Breast epithelium (tissue), 4 donors: ENCODE measurements at places on chromosomes 7 and 10. TPM values are rescaled to one million over a fixed set of nuclear protein-coding genes. Genes with fewer than 3 reads are reported as not detected.

DNA sequence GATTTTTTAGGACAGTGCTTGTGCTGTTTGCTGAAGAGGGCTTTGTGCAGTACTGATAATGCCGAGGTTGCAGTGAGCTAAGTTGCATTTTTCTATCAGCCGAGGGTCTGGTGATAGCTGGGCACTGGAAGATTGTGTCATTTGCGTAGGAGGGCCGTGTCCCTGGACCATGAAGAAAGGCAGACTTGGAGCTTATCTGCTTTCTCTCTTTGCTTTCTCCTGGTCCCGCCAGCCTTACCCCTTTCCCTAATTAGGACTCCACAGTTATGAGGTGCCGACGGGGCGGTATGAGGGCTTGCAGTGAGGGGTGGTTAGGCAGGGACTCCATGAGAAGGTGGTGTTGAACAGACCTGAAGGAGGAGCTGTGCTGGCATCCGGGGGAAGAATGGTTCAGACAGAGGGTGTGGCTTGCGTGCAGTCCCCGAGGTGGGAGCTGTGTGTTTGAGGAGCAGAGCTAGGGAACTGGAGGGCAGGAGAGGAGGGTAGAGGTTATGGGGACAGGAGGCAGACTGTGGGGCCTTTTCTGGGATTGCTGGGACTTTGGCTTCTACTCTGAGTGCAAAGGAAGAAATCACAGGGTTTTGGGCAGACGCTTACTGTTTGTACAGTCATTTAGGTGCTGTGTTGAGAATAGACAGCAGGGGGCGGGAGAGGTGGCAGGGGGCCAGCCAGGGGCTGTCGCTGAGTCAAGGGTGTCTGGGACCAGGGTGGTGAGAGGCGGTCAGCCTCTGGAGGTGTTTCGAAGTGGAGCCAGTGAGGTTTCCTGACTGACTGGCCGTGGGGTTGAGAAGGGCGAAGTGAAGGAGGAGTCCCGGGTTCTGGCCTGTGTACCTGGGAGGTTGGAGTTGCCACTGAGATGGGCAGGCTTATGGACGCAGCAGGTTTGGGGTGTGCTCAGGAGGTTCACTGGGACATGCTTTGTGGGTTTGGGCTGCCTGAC is 43.4 kb downstream of the PRF1 start:
- no peaks in the 10 kb centered on the region for H3K36me3 ChIP-seq
- no peaks in the 10 kb centered on the region for H3K27me3 ChIP-seq
- no peak overlapping the region for H3K4me3 ChIP-seq
- no peak overlapping the region for H3K27ac ChIP-seq

The LAMB4 gene
- total RNA-seq: 0.48 TPM

The SLC39A12 gene
- total RNA-seq: 0.16 TPM

The GPC2 gene
- total RNA-seq: 3.4 TPM

The SRRM3 gene
- total RNA-seq: 7.9 TPM

The ZNF716 gene
- not detected for total RNA-seq

- no peaks in the 10 kb centered on the region for H3K4me1 ChIP-seq
- no peaks in the 10 kb centered on the region for H3K27me3 ChIP-seq
- H3K4me3 ChIP-seq: no peak overlapping the region
- no peaks in the 10 kb centered on the region for H3K36me3 ChIP-seq
- H3K27ac ChIP-seq: no peak overlapping the region
Observed at GRCh38 chr10:107144490-107144889, 20.0 kb downstream of the SORCS1 start.

- no peak for DNase-seq
- no peaks in the 10 kb centered on the region for H3K4me1 ChIP-seq
- H3K27ac ChIP-seq: no peak overlapping the region
- no peaks in the 10 kb centered on the region for H3K27me3 ChIP-seq
- no peaks in the 10 kb centered on the region for H3K36me3 ChIP-seq
- no peak overlapping the region for H3K4me3 ChIP-seq
Observed at GRCh38 chr7:134427896-134428295, 31.0 kb downstream of the AKR1B1 start.

DNA sequence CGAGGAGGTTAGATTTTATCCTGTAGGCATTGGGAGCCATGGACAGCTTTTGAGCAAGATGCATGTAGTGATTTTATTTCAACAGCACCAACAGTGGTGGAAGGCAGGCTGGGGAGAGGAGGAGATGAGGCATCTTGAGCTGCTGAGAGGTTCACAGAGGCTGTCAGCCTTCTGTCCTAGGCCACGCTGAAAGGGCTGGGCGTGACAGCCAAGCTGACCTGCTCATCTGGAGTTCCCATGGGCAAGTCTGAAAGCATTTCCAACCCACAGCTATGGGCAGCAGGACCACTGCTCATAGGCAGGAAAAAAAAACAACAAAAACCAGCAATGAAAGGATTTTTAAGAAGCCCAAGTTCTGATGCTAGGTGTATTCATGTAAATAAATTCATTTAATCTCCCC is 7.7 kb downstream of the NEURL1 start:
- no peak overlapping the region for H3K27ac ChIP-seq
- H3K4me3 ChIP-seq: no peak overlapping the region
- peaks cover 3% of the 10 kb centered on the region for H3K27me3 ChIP-seq
- no peaks in the 10 kb centered on the region for H3K4me1 ChIP-seq
- H3K36me3 ChIP-seq: no peaks in the 10 kb centered on the region

DNA sequence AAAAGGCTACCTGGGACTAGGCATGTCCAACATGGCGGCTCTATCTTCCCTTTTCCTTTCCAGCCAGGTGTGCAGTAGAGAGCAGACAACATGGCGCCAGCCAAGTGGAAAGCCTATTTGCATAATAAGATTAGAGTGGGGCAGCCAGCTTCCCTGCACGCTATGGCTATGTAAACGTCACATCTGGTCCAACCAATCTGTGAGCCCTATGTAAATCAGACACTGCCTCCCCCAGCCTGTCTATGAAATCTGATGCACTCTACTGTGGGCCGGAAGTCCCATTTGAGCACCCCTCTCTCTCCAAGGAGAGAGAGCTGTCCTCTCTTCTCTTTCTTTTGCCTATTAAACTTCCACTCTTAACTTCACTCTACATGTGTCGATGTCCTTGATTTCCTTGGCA is 984.9 kb upstream of the AUTS2 start:
- no peaks in the 10 kb centered on the region for H3K27me3 ChIP-seq
- no peak overlapping the region for H3K27ac ChIP-seq

DNA sequence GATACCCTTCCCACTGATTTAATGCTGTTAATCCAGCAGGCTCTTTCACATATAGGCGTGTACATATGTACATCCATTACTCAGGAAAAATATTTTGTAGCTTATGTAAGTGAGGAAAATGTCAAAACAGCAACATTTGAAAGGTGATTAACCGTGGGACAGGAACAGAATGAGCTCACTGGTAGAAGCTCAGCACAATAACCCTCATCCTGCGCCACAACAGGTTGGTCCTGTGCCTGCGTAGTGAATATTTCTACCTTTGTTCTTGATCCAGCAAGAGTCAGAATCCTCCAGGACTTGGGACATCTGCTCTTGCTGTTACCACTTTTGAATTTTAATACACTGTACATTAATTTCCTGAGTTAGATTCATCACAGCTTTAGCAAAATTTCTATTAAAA is 359.4 kb downstream of the THSD7A start:
- H3K4me1 ChIP-seq: no peaks in the 10 kb centered on the region
- no peak for DNase-seq
- H3K27me3 ChIP-seq: no peaks in the 10 kb centered on the region
- no peak overlapping the region for H3K27ac ChIP-seq
- no peaks in the 10 kb centered on the region for H3K36me3 ChIP-seq

GRCh38 chr7:4998910-4999309 is 39.9 kb upstream of the MMD2 start:
- no peak for DNase-seq
- no peak overlapping the region for H3K27ac ChIP-seq
- no peaks in the 10 kb centered on the region for H3K4me1 ChIP-seq
- no peaks in the 10 kb centered on the region for H3K36me3 ChIP-seq
- H3K27me3 ChIP-seq: no peaks in the 10 kb centered on the region

GRCh38 chr7:101969997-101970585 is 152.7 kb downstream of the CUX1 start:
- no peak overlapping the region for H3K27ac ChIP-seq
- no peaks in the 10 kb centered on the region for H3K4me1 ChIP-seq
- H3K27me3 ChIP-seq: no peaks in the 10 kb centered on the region
- no peak for DNase-seq
- no peak overlapping the region for H3K4me3 ChIP-seq

DNA sequence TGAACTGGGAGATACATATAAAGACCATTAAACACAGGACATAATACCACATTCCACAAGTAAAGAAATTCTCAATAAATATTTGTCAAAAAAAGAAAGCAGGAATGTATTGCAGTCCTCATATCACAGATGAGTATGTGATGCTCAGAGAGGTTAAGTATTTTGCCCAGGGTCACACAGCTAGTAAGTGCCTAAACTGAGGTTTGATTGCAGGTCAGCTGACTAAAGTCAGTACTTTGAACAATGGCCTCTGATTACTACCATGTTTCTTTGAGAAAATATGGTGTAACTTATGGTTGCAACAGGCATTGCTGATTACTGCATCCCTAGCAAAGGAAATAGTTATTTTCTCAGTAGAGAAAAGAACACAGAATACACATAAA is 267.1 kb downstream of the ELMO1 start:
- H3K36me3 ChIP-seq: no peaks in the 10 kb centered on the region
- H3K4me1 ChIP-seq: no peaks in the 10 kb centered on the region
- H3K4me3 ChIP-seq: no peak overlapping the region
- no peak overlapping the region for H3K27ac ChIP-seq
- no peak for DNase-seq

The GUSB gene
- 27.7 TPM for total RNA-seq

The PHKG1 gene
- 2.6 TPM for total RNA-seq

- no peaks in the 10 kb centered on the region for H3K36me3 ChIP-seq
- no peak for DNase-seq
Observed at GRCh38 chr10:108422286-108422685, 1257.8 kb upstream of the SORCS1 start.

GRCh38 chr10:71218046-71218650 is 5.8 kb downstream of the UNC5B start:
- H3K4me1 ChIP-seq: peaks cover 6% of the 10 kb centered on the region
- H3K27me3 ChIP-seq: no peaks in the 10 kb centered on the region
- H3K4me3 ChIP-seq: no peak overlapping the region
- no peaks in the 10 kb centered on the region for H3K36me3 ChIP-seq

GRCh38 chr10:128125416-128125943 is 743 bp downstream of the MKI67 start:
- DNase-seq: no peak
- H3K27me3 ChIP-seq: peaks cover 33% of the 10 kb centered on the region
- peaks cover 4% of the 10 kb centered on the region for H3K4me1 ChIP-seq
- H3K27ac ChIP-seq: no peak overlapping the region
- H3K36me3 ChIP-seq: no peaks in the 10 kb centered on the region

DNA sequence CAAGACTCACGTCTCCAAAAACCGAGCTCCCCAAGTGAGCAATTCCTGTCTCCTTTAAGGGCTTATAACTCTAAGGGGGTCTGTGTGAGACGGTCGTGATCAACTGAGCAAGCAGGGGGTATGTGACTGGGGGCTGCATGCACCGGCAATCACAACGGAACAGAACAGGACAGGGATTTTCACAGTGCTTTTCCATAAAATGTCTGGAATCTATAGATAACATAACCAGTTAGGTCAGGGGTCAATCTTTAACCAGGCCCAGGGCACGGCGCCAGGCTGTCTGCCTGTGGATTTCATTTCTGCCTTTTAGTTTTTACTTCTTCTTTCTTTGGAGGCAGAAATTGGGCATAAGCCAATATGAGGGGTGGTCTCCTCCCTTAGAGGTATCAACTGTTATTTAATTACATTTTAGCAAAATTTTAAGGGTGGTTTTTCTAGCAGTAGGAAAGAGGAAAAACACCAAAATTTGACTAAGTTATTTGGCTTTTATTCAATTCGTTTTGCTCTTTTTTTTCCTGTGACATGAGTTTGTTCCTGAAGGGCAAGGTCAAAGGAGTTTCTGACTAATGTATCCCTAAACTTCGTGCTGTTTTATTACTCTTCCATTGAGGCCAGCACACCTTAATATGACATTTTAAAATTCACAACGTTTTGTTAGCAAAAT is 121.4 kb upstream of the SEC61G start:
- no peaks in the 10 kb centered on the region for H3K4me1 ChIP-seq
- no peak overlapping the region for H3K4me3 ChIP-seq
- DNase-seq: no peak
- no peak overlapping the region for H3K27ac ChIP-seq
- no peaks in the 10 kb centered on the region for H3K27me3 ChIP-seq

The MAGI2 gene
- total RNA-seq: 9.8 TPM

DNA sequence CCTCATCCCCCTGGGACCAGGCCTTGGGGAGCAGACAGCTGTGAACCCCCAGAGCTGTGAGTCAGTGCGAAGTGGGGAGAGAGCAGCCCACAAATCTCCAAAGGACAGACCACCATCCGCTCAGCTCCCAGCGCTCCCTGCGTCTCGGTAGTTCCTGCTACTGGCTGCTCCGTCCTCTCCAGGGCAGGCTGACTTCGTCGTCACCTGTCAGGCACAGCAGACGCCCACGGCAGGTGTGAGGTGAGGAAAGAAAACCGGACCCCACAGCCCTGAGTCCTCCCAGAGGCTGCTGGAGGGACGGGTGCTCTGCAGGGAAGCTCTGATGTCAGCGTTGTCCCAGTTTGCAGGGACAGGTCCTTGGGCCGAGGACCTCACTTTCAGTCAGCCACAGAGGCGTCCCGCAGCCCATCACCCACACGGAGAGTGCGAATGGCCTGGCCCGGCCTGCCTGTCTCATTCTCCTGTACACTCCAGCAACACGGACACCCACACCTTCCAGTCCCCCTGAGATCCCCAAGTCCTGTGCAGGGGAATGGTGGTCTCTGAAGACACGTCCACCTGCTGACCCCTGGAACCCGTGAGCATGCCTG is 95.2 kb downstream of the DNAJB6 start:
- no peak overlapping the region for H3K4me3 ChIP-seq
- no peak for DNase-seq

GRCh38 chr7:129741743-129742213 is 130.3 kb downstream of the NRF1 start:
- no peaks in the 10 kb centered on the region for H3K36me3 ChIP-seq
- no peak overlapping the region for H3K27ac ChIP-seq
- no peaks in the 10 kb centered on the region for H3K27me3 ChIP-seq
- no peak overlapping the region for H3K4me3 ChIP-seq
- H3K4me1 ChIP-seq: no peaks in the 10 kb centered on the region
- DNase-seq: no peak

The PNLIPRP2 gene
- not detected for total RNA-seq

DNA sequence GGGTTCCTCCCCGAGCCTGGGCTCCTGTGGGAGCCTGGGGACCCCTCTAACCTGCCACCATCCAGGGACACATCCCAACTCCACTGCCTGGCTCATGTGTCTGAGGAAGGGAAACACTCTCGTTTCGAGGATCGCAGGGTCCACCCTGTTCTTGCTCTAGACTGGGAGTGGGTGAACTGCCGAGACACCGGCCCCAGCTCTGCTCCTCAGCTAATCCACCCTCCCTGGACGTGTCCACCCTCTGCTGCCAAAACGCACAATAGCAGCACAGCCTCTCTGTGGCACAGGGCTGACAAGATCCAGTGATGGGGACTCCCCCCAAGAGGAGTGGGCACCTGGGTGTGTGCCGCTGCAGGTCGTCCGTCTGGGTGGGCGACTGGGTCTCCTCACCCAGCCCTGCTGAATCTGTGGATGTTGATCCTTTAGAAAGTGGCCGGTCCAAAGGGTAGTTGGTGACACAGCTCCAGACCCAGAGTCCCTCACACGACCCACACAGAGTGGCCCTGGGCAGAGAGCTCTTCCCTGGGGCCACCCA is 65.2 kb upstream of the FAM20C start:
- DNase-seq: no peak
- H3K27me3 ChIP-seq: no peaks in the 10 kb centered on the region
